Ovary (tissue), 10 donors: ENCODE measurements at places on chromosomes 1 and 21. TPM values are rescaled to one million over a fixed set of nuclear protein-coding genes. Genes with fewer than 3 reads are reported as not detected.

Gene RAD54L
- polyA plus RNA-seq, result 0.50 TPM

Gene UQCRH
- polyA plus RNA-seq, result 359 TPM

Gene TFF2
- not detected for polyA plus RNA-seq

Gene SYCP1
- not detected for polyA plus RNA-seq

Gene RGS5
- 41.0 TPM for polyA plus RNA-seq

Gene NGF
- polyA plus RNA-seq, result 9.3 TPM

Gene SHISA4
- 29.9 TPM for polyA plus RNA-seq

Gene SPRR1B
- not detected for polyA plus RNA-seq

Gene TESK2
- polyA plus RNA-seq, result 8.3 TPM

Gene KNCN
- polyA plus RNA-seq, result not detected

Gene POGK
- polyA plus RNA-seq, result 12.7 TPM

Gene CBR3
- 16.3 TPM for polyA plus RNA-seq

Gene OR2T33
- not detected for polyA plus RNA-seq

Gene ANGPTL3
- polyA plus RNA-seq, result not detected

Gene ERICH3
- 0.07 TPM for polyA plus RNA-seq

Gene WNT3A
- polyA plus RNA-seq, result not detected

Gene PODN
- polyA plus RNA-seq, result 203 TPM

Gene FOXD2
- polyA plus RNA-seq, result 0.05 TPM

Gene ANKRD35
- 2.6 TPM for polyA plus RNA-seq

Gene NUF2
- 0.70 TPM for polyA plus RNA-seq

Gene TMEM52
- 1.4 TPM for polyA plus RNA-seq

Gene SLAMF6
- polyA plus RNA-seq, result 0.24 TPM

Gene TUFT1
- 10.2 TPM for polyA plus RNA-seq

Gene GBP4
- 40.8 TPM for polyA plus RNA-seq

Gene ADGRB2
- polyA plus RNA-seq, result 2.6 TPM

Gene ITLN2
- polyA plus RNA-seq, result 7.6 TPM

Gene SPATA1
- polyA plus RNA-seq, result 0.22 TPM

Gene GUCA2B
- polyA plus RNA-seq, result not detected

Gene LORICRIN
- not detected for polyA plus RNA-seq

Gene C1orf94
- polyA plus RNA-seq, result not detected

Gene IL23R
- 0.68 TPM for polyA plus RNA-seq

Gene GJA4
- 19.4 TPM for polyA plus RNA-seq

Gene TNFRSF25
- 9.4 TPM for polyA plus RNA-seq

Gene SLC37A1
- 6.0 TPM for polyA plus RNA-seq

Gene S100A7
- not detected for polyA plus RNA-seq

Gene FAM43B
- 0.22 TPM for polyA plus RNA-seq

Gene S100A7A
- polyA plus RNA-seq, result not detected

Gene STX12
- polyA plus RNA-seq, result 23.9 TPM

Gene GJB5
- polyA plus RNA-seq, result not detected

Gene MYOG
- polyA plus RNA-seq, result not detected

Gene OR2L13
- polyA plus RNA-seq, result 0.04 TPM

Gene S100A1
- 0.97 TPM for polyA plus RNA-seq

Gene EPHA10
- 0.02 TPM for polyA plus RNA-seq

Gene CTSE
- 0.88 TPM for polyA plus RNA-seq

Gene FAM72A
- 1.5 TPM for polyA plus RNA-seq

Gene KRTAP13-4
- not detected for polyA plus RNA-seq
